OCI-LY7 (cell line): ENCODE measurements at places on chromosomes 12 and 14.

DNA sequence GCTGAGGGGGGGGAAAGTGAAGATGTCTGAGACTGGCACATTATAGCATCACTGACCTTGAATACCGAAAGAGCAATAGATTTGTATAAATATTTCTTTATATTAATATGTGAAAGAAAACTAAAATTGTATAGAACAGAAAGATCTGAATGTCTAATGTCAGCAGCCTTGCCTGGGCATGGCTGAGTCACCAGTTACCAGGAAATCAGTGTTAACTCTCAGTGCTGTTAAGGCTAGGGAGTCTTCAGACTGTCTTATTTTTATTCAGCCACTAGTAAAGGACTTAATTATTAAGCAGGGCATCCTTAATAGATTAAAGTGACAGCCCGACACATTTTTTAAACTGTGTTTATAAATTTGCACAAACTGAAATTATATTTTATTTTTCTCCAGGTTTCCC, 122.9 kb upstream of the AEBP2 start:
- DNase-seq: no peak

DNA sequence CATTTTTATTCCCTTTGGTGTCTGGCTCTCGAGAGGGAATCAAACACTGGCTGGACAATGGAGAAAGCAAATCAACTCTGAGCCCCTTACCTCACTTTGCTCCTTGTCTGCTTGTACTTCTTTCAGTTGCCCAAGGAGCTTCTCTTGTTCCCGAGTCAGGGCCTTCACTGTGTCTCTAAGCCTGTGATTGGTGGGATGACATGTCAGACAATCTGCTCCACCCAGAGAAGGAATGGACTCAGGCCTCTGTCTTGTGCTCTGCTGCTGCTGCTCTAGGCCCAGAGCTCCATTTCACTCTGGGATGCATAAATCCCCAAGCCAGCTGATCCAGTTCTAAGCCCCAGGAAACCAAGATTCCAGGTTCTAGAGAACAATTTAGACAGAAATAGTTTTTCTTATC, 7.6 kb downstream of the CALCOCO1 start:
- no peak for DNase-seq

GRCh38 chr14:38039496-38039895, 168.2 kb upstream of the SSTR1 start:
- DNase-seq: no peak

DNA sequence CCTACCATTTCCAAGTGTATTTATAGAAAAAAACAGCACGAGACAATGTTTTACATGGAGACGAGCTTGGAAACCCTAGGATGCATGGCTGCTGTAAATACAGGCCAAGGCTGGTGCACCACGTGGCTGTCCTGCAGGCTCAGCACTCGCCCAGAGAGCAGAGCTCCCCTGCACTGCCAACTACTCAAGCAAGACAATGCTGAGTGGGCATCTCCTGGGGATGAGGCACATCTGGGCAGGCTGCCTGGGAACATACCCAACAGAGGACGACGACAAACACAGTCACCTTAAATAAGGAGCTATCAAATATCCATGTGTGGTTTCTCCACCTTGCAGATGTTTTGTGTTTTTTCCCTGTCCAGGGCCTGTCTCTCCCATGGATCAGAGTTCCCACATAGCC, 128.3 kb upstream of the PRMT8 start:
- DNase-seq: no peak

DNA sequence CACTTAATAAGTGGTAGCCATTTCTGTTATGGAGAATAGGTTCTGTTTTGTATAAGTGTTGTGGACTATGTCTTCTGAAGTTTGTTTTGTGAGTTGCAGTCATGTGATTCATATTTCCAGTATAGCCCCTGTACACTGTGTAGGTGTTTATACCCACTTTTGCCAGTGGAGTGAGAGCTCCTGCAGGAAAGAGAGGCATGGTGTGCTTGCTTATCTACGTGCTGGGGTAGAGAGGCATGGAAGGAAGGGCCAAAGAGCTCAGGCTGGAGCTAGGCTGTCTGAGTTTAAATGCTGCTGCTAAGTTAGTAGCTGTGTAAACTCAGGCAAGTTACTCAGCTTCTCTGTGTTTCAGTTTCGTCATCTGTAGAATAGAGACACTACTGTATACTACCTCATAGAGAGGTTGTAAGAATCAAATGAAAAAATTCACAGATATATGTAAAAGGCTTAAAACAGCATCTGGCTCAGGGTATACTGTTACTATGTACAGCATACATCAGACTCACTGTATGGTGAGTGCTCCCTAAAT, 88.2 kb upstream of the SLC38A2 start:
- DNase-seq: no peak

DNA sequence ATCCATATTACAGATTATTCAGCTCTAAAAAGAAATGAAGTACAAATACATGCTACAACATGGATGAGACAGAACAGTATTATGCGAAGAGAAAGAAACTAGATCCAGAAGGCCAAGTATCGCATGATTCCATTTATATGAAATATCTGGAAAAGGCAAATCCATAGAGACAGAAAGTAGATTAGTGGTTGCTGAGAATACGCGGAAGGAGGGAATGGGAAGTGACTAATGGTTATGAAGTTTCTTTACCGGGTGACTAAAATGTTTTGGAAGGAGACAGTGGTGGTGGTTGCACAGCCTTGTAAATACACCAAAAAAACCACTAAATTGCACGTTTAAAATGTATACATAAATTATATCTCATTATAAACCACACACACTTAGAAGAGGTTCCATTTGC, 12.5 kb downstream of the PRDM4 start:
- no peak for DNase-seq

DNA sequence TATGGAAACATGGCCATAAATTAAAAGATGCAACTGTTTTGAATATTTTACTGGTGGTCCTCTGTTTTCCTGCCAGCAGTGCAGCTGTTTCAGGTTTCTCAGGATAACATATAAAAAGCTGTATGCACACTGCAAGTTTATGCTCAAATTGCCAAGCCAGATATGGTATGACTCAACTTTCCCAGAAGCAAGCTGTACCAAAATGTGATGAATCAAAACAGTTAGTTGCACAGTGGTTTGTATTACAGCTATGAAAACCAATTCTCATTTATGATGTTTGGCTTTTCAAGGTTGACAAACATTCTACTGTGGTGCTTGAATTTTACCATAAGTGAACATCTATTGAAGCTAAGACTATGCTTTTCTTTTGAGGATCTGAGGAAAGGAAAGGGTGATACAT, 15.5 kb downstream of the TRMT5 start:
- no peak for DNase-seq

- DNase-seq: peak; percentile 80
These were observed 140.5 kb downstream of the PRKCH start for GRCh38 chr14:61461808-61462275.

DNA sequence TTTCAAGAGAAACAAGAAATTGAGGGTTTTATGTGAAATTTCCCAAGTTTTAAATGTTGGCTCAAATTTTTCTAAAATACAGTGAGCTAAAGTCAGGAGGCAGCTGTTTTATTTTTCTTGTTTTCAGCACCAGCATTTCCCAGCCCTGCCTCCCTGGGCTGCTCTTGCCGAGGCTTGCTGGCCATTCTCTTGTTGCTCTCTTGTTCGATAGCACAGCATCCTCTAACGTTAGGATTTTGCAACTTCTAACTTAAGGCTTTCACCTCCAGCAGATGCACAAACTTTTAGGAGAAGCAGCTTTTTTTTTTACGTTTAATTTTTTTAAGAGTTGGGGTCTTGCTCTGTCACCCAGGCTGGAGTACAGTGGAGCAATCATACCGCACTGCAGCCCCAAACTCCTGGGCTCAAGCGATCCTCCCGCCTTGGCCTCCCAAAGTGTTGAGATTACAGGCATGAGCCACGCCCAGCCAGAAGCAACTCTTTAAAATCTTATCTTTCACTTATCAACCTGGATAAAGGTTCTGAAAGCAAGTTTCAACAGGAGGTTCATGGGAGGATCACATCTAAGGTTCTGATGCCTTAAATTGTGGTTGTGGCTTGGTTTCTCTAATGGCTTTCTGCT, 40.2 kb downstream of the B4GALNT3 start:
- DNase-seq: no peak

- DNase-seq: no peak
These were observed 279.6 kb downstream of the RERGL start for GRCh38 chr12:17810399-17810798.

GRCh38 chr14:96582411-96582961, 80.3 kb downstream of the PAPOLA start:
- no peak for DNase-seq

GRCh38 chr12:48413388-48413787, 59.0 kb upstream of the ANP32D start:
- DNase-seq: no peak

DNA sequence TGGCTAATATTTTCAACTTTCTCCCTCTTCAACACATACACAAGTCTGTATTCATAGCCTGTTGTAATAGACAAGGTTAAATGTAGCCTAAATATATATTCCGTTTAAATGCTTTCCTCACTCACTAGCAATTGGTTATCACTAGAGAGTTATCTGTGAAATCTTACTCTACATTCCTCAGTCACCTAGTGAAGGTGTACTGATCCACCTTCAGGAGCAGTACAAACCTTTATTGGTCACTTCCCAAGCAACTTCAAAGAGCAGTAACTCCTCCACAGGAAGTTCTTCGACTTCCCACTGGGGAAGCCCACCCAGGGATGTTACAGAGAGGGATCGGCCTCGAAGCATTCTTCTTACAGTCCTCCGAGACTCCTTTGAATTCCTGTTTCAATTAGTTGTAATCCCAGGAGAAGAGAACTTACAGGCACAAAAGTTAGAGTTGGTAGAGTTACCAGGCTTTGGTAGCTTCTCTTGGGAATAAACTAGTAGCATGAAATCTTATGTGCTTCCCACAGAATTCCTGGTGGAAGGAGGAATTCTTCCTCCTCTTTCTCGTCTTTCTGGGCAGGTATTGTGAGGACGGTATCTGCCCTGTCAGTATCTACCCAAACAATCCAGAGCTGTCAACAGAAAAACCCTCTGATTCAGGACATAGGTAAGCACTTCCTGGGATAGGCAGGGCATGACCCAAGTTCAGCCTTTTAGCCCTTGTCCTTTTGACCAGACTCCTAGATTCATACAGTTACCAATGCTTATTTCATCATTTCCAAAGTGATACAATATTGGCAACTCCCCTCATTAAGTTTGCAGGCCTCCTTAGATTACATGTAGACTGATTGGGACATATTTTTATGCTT, at the start of gene GYS2:
Gene GYS2 (minus strand): TSS at position 603 of the 857 bp plus-strand sequence. CDS start 255 bp downstream, at position 348.
- DNase-seq: no peak

DNA sequence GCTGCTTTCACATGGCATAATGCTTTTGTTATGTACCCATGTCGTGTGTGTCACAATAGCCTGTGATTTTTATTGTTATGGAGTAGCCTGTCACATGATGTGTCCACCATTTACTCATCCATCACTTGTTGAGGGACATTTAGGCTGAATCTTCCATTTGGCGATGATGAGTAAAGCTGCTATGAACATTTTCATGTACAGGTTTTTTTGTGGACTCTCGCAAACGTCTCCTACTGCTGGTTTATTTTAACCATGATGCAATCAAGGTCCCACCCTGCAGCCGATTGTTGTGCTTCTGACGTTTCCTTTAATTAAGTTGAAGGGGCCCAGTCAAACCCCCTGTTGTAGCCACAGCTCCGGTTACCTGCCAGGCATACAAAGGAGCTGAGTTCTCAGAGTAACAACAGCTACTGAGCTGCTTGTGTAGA, 63.2 kb downstream of the ZNF664 start:
- no peak for DNase-seq

DNA sequence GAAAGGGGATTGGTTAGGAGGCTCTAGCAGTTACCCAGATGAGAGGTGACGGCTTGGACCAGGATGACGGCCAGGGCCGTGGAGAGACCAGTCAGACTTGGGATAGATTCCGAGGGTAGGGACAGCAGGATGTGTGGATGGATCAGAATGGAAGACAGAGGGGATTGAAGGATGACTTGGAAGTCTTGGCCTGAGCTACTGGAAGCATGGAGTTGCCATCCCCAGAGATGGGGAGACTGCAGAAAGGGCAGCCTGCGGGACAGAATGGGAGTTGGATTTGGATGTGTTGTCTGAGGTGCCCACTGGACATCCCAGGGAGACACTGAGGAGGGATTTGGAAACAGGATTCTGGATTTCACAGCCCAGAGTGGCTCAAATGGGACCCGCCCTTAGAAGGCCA, 102.3 kb downstream of the CALM1 start:
- DNase-seq: no peak

- DNase-seq: peak; percentile 79
These were observed 8.4 kb downstream of the PAPLN start for GRCh38 chr14:73245480-73246325.

DNA sequence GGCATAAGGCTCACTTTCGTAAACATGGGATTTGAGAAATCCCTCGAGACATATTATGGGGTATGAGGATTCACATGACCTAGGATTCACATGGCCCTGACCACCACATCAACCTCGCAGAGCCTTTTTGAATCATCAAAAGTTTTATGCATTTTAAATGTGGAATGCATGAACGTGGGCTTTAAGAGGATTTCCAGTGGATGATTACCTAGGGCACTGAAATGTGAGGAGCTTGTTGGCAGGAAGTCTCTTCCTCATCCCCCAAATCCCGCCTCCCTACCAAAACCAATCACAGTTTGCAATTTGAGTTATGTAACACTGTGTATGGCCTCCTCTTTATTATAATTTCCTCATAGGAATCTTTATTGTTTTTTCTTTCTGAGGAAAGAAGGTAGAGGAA, 659.6 kb upstream of the TBX3 start:
- no peak for DNase-seq

DNA sequence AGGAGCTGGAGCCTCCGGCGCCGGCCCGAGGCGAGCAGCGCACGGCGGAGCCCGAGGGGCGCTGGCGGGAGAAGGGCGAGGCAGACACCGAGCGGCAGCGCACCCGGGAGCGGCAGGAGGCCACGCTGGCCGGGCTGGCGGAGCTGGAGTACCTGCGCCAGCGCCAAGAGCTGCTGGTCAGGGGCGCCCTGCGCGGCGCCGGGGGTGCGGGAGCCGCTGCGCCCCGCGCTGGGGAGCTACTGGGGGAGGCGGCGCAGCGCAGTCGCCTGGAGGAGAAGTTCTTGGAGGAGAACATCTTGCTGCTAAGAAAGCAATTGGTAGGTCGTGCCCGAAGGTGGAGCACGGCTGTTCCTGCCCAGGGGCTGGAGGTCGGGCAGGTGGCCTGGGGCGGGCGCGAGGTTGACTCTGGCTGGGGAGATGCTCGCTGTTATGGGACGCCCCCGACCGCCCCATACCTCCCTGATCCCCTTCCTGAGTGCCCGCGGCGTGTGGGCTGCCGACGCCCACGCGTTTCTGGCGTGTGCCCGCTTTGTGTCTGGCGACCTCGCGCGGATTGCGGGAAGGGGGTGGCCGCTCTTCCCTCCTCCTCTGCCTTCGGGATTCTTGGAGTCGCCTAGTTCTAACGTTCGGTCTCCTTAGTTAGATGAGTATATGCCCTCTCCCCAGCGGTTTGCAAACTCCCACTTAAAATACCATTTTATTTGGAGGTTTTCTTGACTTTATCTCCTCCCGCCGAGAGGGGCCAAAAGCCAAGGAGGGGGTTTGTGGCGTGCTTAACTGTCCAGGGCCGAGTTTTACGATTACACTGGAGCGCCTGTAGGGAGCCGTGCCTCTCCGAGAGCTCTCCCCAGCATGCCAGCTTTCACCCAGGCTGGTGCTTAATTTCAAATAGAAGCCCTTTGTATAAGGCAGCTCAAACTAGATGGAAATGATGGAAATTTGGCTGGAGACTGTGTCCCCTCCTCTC, 752 bp downstream of the DACT1 start:
- DNase-seq: no peak

- DNase-seq: no peak
These were observed 10.5 kb upstream of the BTG1 start for GRCh38 chr12:92156139-92156538.
